ENCODE measurements at places on chromosomes 6 and 20.

GRCh38 chr6:74932232-74932888, 273.5 kb downstream of the COL12A1 start:
- DNase-seq = no peak

GRCh38 chr6:39082310-39082709, 32.7 kb downstream of the SAYSD1 start:
- no peak for DNase-seq

GRCh38 chr6:94289131-94289530, 869.8 kb upstream of the EPHA7 start:
- no peak for DNase-seq

DNA sequence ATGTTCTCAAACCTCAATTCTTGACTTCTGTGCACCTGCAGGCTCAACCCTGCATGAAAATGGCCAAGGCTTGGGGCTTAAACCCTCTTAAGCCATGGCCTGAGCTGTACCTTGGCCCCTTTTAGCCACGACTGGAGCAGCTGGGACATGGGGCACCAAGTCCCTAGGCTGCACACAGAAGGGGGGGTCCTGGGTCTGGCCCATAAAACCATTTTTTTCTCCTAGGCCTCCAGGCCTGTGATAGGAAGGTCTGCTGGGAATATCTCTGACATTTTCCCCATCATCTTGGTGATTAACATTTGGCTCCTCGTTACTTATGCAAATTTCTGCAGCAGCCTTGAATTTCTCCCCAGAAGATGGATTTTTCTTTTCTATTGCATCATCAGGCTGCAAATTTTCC, 119.4 kb upstream of the VGLL2 start:
- DNase-seq = no peak

DNA sequence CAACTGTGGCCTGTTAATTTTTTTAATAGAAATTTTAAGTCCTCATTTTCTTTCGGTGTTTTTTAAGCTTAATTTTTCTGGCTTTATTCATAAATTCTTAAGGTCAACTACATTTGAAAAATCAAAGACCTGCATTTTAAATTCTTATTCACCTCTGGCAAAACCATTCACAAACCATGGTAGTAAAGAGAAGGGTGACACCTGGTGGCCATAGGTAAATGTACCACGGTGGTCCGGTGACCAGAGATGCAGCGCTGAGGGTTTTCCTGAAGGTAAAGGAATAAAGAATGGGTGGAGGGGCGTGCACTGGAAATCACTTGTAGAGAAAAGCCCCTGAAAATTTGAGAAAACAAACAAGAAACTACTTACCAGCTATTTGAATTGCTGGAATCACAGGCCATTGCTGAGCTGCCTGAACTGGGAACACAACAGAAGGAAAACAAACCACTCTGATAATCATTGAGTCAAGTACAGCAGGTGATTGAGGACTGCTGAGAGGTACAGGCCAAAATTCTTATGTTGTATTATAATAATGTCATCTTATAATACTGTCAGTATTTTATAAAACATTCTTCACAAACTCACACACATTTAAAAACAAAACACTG, 10.1 kb downstream of the HFE start:
- peak; percentile 37 for DNase-seq

- no peak for DNase-seq
These were observed 425.6 kb downstream of the PLCB1 start for GRCh38 chr20:8557711-8558110.

DNA sequence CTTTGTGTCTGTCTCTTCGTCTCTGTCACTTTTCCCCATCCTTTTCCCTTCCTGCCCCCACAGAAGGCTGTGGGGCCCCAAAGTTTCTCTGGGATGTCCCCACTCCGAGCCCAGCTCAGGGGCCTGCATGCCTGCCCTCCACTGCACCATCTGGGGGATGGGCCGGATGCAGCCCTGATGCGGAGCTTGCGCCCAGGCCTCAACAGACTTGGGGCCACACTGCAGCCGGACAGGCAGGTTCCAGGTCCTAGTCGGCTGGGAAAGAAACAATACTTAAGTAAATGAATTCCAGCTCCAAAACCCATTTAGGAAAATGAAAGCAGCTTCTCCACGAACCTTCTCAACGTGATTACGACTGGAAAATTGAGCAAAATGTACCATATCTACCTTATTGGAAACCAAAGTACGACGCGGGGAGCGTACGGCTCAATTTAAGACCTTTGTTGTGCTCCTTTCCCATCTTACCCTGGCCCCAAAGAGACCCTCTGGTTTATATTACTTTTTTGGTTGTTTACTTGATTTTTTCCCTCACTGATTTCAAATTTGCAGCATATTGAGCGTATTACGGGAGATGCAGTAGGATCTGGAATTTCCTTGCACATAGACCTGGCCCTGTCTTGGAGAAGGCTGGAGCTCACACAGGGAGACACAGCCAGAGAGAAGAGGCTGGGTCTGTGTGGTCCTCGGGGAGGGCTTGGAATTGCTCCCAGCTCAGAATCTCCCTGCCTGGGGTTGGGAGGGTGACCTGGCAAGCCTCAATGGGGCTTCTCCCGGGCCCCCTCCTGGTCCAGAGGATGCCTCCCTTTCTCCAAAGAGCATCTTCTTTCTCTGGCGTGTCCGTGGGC, 8.0 kb downstream of the FOXC1 start:
- no peak for DNase-seq

DNA sequence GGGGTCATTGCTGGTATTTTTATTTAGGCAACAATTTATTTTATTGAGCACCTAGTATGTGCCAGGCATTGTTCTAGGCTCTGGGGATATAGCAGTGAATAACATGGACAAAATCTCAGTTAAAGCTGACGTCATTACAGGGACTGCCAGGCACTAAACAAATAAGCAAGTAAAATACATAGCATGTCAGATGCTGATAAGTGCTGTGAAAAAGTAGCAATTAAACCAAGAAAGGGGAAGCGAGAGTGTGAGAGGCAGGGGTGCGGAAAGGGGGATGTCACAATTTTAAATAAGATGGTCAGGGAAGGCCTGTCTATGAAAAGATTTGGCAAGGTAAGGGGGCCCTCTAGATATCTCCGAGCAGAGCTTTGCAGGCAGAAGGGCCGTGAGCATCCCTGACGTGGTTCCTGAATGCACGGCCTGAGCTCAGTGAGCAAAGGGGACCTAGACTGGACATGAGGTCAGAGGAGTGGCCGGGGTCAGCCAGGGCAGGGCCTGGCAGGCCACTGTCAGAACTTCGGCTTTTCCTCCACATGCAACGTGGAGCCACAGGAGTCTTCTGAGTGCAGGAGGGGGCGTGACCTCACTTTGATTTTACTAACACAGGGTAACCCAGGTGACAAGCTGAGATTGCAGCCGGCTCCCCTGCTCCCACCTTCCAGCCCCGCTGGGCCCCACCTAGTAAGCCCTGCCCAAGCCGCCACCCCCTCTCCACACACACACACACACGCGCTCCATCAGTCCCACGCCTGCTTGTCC, 24.2 kb upstream of the SIRPA start:
- DNase-seq = no peak

GRCh38 chr6:12078014-12078413, 65.9 kb downstream of the HIVEP1 start:
- DNase-seq = no peak

DNA sequence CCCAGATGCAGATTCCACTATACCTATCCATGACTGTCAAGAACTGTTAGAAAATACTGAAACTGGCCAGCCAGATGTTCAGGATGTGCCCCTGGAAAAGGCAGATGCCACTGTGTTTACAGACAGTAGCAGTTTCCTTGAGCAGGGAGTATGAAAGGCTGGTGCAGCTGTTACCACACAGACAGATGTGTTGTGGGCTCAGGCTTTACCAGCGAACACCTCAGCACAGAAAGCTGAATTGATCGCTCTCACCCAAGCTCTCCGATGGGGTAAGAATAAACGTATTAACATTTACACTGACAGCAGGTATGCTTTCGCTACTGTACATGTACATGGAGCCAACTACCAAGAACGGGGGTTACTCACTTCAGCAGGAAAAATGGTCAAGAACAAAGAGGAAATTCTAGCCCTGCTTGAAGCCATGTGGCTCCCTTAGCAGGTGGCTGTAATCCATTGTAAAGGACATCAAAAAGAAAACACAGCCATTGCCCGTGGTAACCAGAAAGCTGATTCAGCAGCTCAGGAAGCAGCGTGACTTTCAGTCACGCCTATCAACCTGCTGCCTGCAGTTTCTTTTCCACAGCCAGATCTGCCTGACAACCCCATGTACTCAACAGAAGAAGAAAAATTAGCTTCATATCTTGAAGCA, 459.7 kb upstream of the HTR1E start:
- DNase-seq = no peak

DNA sequence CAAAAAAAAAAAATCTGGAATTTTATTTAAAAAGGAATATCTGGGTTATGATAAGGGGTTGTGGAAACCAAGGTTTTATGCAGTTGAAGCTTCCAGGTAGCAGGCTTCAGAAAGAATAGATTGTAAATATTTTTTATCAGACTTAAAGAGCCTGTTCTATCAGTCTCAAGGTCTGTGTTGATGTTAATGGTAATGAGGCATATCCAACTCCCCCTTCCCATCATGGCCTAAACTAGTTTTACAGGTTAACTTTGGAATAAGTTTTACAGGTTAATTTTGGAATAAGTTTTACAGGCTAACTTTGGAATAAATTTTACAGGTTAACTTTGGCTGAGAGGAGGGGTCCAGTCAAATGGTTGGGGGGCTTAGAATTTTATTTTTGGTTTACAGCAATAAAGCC, 92.4 kb downstream of the CD24 start:
- no peak for DNase-seq

DNA sequence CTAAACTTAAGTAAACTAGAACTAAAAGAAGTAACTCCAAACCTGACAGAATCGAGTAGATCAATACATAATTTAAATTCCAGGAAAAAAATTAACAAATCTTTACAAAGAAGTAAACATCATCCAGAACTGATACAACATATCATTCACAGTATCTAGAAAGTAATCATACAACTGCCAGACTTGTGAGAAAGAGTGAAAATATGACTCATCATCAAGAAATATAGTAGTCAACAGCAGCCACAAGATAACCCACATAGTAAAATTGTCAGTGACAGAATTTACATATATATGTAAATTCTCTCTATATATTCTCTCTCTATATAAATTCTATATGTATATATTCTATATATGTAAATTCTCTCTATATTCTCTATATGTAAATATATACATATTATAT, 242.8 kb upstream of the RGS17 start:
- no peak for DNase-seq

GRCh38 chr20:62529896-62530642, 54.3 kb upstream of the GATA5 start:
- no peak for DNase-seq

DNA sequence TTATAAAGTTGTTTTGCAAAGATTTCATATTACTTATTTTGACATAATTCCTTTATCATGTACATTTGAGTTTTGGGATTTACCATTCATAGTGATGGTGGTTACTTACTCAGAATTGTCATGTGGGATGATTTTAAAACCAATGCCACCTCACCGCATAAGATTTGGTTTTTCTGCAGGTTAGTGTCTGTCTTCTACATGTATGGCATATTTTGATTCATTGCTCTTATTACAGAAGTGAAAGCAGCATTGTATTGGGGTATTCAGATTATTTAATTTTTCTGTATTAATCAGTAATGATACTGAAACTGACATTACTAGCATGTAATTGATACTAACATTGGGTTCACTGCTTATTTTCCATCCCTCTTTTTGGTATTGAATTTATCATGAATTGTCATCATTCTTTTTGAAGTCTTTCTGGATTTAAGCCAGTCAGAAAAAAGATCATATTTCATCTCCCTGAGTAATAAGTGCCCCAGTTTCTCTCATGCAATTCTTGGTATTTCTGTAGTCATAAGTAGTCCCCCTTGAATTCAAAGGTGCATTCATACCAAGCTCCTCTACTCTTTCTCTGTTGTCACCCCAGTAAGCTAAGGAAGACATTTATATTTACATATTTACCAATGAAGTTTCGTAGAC, 176.6 kb downstream of the BCKDHB start:
- no peak for DNase-seq

DNA sequence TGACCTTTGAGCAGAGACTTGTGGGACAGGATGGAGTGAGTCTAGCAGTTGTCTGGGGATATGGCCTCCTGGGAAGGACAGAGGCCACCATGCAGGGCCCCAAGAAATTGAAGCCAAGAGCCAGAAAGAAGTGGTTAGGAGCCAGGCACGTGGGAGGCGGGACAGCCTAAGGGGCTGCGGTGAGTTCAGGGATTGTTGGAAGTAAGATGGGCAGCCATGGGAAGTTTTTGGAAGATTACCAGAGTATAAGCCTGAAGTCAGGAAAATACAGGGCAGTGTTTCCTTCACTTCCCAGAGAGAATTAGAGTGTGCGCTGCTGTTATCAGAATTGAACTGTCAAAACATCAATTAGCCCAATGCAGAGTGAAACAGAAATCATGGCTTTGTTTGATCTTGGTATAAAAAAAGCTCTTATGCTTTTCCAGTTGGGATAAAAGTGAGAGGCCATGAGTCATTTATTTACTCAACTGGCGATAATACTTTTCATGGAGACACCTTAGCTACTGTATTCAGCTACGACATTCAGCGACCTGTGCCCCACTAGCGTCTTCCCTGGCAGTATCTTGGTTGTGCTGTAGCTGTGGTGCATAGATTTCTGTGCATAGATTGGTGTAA, 66.9 kb downstream of the PHACTR2 start:
- no peak for DNase-seq

DNA sequence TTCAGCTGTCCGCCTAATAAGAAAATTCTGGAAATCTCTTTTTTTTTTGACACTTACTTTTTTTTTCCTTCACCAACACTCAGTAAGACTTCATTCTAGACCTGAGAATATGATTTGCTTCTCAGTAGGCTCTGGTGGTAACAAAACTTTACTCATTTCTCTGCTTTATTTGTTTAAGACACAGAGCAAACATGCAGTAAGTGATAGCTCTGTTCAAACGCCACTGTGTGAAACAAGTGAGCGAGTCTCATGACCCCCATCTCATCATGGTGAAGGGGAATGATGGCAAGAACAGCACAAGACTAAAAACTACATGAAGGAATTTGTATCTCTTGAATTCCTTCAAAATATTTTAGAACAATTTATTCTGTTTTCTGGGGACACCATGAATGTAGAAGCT, 541.6 kb upstream of the POU3F2 start:
- DNase-seq = no peak

DNA sequence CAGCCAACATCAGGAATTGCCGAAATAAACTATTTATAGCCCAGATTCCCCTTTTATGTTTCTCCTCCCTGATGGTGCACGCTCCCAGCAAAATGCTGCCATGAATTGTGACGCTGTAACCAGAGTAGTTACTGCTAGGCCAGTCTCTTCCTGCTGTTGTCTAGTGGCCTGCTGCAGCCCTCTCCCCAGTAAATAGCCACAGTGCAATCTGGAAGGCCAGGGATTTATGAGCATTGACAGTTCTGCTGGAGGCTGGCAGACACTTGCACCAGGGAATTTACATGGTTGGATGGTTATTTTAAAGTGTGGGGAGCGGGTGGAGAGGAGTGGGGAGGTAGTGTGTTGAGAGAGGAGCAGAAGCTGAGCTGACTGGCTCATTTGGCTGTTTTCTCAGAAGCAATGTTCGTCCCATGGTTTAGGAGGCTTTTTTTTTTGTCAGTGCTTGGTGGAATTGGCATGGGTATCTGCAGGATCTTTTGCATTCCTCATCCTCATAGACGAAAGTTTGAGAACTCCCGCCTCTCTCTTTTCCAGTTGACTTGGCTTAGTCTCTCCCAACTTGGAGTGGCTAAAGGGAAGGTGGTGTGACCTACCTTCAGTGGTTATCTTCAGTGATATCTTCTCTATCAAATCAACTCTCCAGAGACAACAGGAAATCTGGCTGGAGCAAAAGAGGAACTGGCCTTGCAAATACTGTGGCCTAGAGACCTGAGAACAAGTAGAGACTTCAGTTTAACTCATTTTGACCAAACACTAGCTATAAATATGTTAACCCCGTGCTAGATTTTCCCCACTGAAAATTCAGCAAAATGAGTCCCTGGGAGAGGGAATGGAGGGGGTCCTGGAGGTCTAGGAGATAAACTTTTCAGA, 99.3 kb upstream of the VSTM2L start:
- no peak for DNase-seq
